Activated T-helper 9 cell treated with anti-CD3 and anti-CD28 coated beads, Interleukin-2, amount 50 U/mL, for 16 hours (primary cell): ENCODE measurements at places on chromosomes 5 and 9.

DNA sequence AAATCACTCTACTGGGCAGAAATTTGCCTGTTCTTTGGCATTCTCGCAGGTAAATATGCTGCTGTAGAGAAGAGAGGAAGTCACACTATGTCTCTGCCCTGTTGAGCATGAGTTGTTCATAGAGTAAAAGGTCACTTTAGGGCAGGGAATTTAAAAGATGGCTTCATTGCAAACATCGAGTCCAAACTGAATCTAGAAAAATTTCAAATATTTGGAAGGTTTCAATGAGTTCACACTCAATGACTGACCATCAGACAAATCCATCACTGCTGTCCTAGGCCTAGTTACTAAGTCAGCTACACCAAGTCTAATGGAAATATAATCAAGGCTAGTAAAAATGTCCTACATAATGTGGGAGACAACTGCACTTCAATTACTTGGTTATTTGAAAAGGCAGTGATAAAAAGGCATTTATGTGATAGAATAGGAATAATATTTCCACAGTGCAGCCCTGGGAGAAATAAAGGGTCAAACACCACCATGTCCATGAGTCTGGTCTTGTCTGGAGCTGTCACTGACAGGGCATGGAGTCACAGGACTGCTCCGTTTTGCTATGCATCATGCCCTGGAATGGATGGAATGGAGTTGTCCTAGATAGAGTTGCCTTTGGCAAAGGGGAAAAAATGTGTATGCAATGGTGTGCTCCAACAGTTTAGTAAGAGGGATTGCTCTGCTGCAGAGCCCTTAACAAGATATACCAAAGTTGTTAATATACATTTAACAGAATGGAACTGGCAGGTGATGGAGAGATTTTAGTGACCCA, 218.5 kb upstream of the DAPK1 start:
- no peak for DNase-seq

DNA sequence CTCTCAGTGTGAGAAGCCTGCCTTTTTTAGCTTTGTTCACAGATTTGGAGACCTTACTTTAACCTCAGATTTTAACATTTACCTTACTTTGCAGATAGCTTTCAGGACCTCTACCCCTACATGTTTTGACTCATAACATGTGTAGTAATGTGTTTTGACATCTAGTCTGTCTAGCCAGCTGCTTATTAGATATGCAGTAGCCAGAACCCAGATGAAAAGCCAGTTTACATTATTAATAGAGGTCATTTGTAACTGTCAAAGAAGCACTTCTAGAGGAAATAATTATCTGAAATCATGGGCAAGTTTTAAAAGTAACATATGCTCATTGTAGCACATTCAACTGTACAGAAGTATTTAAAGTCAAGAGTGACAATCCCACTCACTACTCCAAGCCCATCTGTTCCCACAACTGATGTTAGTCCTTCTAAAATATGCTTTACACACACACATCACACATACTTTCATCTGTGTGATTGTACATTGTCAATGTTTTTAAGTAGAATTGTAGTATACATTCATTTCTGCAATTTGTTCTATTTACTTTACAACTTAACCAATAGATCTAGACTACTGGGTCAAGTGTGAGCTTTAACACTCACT, 71.8 kb upstream of the NIPAL4 start:
- no peak for DNase-seq

GRCh38 chr9:5560443-5561100, 50.2 kb downstream of the PDCD1LG2 start:
- no peak for DNase-seq

GRCh38 chr5:179271821-179272325, 73.4 kb downstream of the ADAMTS2 start:
- no peak for DNase-seq

- DNase-seq, result no peak
Measured at GRCh38 chr9:6543204-6543603, 102.3 kb downstream of the GLDC start.

- DNase-seq, result no peak
Measured at GRCh38 chr5:116660929-116661328, 86.3 kb upstream of the SEMA6A start.

GRCh38 chr5:69167493-69167855, 524 bp downstream of the CCNB1 start:
- no peak for DNase-seq

DNA sequence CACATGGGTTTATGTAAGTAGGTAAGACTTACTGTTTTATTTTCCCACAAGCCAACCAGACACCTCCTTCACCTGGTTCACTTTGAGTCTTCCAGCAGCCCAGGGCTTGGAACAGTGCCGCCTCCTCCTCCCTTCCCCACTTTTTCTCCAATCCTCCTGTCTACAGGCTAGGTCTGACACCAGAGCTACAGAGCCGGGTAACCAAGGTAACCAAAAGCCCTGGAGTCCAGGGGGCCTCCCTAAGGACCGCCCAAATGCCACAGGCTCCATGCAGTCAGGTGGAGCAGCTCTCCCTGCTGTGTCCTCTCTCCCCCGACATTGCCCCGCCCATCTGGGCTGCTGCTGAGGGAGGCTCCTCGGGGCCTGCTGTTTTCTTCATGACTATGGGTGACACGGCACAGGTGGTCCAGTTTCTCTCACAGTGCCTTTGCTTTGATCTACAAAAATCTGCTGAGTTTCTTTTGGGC, 138.0 kb upstream of the EFNA5 start:
- DNase-seq, result no peak

GRCh38 chr9:137688725-137689124, 69.9 kb downstream of the EHMT1 start:
- no peak for DNase-seq

- no peak for DNase-seq
Measured at GRCh38 chr5:144691936-144692335, 521.3 kb downstream of the KCTD16 start.

- no peak for DNase-seq
Measured at GRCh38 chr5:57358796-57359592, 123.6 kb downstream of the ACTBL2 start.

- no peak for DNase-seq
Measured at GRCh38 chr9:112403614-112404201, 23.8 kb downstream of the HSDL2 start.

- DNase-seq, result no peak
Measured at GRCh38 chr5:93378073-93378472, 202.9 kb downstream of the NR2F1-AS1 start.

DNA sequence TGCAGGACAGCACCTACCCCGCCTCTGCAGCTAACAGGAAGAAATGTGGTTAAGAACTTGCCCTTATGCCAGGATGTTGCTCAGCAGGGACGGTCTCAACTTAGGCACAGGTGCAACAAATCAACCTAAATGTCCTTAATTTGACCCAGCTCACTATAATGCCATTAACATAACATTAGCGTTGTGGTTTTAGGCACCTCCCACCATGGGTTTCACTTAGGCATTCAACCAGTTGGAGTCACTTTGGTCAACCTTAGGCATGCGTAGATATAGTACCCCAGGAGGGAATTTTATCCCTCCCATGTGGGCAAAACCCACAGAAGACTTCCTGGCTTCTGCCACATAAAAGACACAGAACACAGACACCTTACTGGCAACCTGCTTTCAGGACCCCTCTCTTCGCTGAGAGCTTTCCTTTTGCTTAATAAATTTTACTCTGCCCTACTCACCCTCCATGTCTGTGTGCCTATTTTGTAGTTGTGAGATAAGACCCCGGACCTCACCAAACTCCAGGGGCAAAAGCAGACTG, 8.7 kb upstream of the ERAP1 start:
- peak; percentile 24 for DNase-seq

- no peak for DNase-seq
Measured at GRCh38 chr9:70603020-70603411, 188.6 kb upstream of the KLF9 start.

- DNase-seq, result no peak
Measured at GRCh38 chr5:110977915-110978314, 93.6 kb upstream of the TSLP start.

DNA sequence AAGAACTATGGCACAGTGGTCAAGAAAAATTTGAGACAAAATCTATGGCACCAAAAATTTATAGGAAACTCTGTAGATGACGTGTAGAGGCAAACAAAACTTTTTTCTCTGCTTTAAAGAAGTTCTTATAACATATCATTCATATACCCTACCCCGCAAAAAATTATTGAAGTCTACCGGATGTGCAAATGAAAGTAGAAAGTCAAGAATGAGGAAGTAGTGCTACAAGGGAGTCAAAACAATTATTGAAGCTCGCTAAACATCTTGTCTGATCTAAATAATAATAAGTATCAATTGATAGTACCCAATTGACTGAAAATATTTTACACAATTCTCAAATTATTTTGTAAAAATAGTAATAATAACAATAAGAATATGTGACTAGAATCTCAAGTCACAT, 398.5 kb downstream of the TAF11L14 start:
- no peak for DNase-seq
